Activated CD4-positive, alpha-beta T cell treated with anti-CD3 and anti-CD28 coated beads, Interleukin-2, Interleukin-4, amounts not matched to agents 100 ng/mL and 50 ng/mL, durations not matched to agents 16 hours and 8 hours (primary cell): ENCODE measurements at places on chromosomes 3 and 15.

DNA sequence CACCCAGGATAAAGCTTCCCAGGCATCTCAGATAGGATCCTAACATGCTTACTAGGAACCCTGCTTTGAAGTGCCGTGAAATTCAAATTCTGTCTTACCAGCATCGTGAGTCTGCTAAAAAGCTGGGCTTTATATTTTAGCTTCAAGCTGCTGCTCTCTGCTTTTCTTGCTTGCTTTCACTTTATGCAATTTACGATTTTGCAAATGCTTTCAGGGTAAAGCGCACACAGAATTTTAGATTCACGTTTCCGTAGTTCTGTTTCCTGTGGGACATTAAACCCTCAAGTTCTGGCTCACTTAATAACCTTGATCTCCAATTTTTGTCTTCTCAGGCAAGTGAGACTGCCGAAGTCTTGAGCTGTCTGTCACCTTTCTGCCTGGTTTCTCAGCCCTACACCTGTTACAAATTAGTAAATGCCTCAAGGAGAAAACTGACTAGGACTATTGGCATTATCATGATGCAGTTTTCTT is 170.5 kb upstream of the TGFBR2 start:
- DNase-seq, result no peak

DNA sequence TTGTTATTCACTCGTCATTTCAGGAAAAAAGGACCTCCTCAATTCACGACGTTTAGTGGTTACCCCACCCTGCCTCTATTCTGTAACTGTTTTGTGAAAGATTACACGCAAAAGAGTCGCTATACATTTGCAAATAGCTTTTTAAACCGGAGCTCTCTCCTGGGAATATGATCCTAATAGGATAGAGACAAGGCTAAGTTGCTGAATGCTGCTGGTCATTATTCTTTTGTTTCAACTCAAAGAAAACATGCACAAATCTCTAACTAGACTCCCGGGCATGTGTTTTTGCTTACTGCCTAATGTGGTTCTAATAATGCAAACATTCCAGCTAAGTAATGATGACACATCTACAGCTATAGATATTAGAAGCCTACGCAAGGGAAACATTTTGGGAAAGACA is 214.6 kb upstream of the MDFIC2 start:
- DNase-seq, result no peak

- no peak for DNase-seq
Observed at GRCh38 chr15:65377976-65378366, at the start of gene IGDCC3. Gene IGDCC3 (minus strand): TSS chr15:65378002. CDS start chr15:65377788, 214 bp downstream.

DNA sequence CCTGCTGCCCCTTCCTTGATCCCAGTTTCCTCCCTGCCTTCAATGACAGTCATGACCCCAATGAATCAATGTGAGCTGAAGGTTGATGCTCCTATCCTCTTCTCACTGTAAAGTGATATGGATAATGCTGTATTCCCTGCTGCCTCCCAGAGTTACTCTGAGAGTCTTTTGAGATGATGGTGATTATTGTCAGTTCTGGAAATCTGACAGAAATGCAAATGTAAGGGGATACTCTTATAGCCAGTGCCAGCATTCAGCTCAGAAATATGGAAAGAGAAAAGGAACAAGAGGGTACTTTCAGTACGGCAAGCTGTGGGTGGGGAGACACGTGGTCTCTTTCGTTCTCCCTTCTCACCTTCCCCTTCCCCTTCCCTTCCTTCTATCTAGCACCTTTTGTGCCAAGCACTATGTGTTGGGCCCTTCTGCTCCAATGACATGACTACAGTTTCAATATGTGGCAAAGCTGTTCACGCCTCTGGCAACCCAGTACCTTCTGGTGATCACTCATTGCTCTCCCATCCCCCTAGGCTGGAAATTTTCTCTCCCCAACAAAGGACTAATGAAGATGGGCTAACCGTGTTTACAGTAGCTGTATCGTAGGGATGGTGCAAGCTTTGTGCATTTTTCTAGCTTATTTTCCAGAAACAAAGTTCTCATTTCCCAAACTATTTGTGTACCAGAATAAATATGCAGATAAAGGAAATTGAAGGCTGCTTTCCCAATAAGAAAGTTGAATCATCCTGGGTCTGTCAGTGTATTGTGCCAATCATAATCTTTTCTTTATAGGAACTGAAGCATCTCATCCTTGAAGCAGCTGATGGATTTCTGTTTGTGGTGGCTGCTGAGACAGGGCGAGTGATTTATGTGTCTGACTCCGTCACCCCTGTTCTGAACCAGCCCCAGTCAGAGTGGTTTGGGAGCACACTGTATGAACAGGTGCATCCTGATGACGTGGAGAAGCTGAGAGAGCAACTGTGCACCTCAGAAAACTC is 70.3 kb downstream of the ARNT2 start:
- DNase-seq, result no peak

DNA sequence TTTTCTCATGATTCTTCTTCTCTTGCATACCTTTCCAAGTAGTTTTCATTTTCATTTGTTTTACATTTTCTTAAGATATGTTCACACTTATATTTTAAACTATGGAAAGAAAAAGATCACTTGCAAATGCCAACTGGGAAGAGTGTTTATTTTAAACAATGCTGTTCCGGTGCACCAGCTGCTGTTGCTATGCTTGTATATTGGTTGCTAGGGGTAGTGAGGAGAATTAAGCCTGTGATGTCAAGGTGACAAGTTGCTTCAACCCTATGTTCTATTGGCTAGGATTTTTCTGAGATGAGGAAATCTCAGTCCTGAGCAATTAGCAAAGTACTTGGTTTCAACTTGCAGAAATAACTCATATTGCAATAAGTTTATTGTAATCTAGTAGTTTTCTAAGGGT is 500.1 kb downstream of the MFSD1 start:
- no peak for DNase-seq

- no peak for DNase-seq
Observed at GRCh38 chr3:33433843-33434242, 6.4 kb downstream of the UBP1 start.

DNA sequence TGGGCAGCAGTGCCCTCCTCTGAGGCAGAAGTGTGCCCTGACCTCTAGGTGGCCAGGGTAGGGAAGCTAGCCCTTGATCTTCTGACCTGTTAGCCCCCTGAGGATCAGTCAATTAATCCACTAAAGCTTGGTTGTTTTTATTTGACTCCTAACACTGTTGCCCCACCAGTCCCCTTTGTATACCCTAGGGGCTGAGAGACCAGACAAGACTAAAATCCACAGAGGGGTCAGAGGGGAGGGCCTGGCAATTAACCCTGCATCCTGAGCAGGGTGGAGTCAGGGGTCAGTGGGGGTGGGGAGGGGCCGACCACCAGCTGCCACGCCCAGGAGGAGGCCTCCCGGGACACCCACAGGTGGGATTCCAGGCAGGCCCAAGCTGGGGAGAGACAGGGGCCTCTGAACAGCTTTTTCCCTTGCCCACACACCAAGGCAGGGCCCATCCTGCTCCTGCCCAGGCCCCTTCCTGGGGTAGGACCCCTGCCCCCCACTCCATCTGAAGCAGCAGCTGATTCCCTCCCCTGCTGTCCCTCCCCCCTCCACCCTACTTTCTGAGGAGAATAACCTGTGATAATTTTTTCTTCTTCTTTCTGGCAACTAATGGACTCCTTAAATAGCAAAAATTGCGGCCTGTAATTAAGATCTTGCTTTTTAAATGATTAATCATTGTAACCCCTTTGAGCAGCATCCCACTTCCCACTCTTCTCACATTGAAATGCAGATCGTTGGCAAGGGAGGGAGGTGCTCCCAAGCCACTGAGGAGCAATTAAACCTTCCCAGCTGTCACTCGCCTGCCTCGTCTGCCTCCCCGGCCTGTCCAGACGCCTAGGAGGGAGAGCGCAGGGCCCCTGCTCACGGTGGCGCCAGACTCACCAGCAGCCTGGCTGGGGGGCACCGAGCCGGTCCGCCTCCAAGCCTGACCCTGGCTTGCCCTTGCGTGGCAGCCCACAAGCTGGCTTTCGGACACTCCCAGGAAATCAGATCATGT is 51.9 kb downstream of the RHCG start:
- no peak for DNase-seq

DNA sequence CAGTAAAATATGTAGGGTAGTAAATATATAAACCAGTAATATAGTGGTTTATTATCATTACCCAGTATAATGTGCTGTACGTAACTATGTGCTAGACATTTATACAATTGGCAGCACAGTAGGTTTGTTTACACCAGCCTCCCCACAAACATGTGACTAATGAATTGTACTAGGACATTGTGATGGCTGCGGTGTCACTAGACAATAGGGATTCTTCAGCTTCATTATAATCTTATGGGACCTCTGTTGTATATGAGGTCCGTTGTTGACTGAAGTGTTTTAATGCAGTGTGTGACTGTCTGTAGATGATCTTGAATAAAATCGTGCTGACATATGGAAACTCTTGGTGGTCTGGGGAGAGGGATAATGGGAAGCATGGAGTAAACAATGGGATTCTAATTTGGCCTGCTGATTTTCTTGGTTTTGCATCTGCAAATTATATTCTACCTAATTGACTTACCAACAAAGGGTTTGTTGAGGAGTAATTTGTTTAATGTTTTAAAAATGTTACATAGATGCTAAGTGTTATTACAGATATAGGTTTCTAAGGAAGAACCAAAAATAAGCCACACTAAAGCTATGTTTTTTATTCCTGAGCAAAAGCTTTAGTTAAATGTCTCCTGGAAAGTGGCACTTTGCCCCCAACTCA is 496.5 kb upstream of the TBL1XR1 start:
- no peak for DNase-seq

GRCh38 chr3:18469775-18470174 is 44.6 kb upstream of the SATB1 start:
- no peak for DNase-seq

- no peak for DNase-seq
Observed at GRCh38 chr3:10378246-10378645, 57.3 kb upstream of the SEC13 start.
